ENCODE measurements at places on chromosomes 1 and 21.
A peak's percentile ranks its signal among the peaks of the same experiment; 100 is the strongest.

GRCh38 chr1:235105051-235106043, 23.3 kb downstream of the TOMM20 start:
- DNase-seq: no peak

DNA sequence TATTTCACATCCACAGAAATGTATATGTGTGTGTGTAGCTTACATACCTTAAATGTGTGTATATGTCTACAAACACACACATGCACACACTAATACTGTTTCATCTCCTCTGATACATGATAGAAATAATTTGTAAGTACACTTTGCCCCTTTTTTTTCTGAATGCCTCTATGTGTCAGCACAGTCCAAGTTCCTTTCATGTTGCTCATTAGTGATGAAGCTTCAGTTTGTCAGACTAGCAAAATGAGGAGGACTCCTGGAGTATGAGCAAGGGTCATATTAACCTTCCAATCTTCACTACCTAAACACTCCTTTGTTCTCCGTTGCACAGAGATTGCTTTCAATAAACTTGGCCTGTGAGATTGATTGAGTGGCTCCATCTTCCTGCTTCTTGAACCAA, 935.4 kb downstream of the MRPL39 start:
- no peak for DNase-seq

GRCh38 chr1:9910076-9910422, at the start of gene CTNNBIP1:
Gene CTNNBIP1, minus strand, starts transcription at chr1:9910269. Its CDS starts 38,205 bp downstream, at chr1:9872064.
- no peak for DNase-seq

- DNase-seq: no peak
Measured at GRCh38 chr1:20321573-20321972, 30.9 kb downstream of the VWA5B1 start.

- DNase-seq: peak; percentile 67
Measured at GRCh38 chr1:199878823-199879222, 148.7 kb upstream of the NR5A2 start.

DNA sequence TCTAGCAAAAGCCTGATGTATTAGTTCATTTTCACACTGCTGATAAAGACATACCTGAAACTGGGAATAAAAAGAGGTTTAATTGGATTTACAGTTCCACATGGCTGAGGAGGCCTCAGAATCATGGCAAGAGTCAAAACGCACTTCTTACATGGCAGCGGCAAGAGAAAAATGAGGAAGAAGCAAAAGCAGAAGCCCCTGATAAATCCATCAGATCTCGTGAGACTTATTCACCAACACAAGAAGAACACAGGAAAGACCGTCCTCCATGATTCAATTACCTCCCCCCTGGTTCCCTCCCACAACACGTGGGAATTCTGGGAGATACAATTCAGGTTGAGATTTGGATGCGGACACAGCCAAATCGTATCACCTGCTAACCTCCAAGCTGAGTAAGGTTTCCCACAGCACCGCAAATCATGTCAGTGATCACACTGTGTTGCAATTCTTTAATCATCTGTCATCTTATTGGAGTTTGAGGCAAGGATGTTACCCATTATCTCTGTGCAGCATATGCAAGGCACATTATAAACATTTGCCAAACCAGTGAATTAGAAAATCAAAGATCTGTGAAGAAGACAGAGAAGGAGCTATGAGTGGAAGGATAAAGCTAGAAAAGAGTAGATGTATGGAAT, 128.5 kb downstream of the ZNF281 start:
- peak; percentile 43 for DNase-seq

DNA sequence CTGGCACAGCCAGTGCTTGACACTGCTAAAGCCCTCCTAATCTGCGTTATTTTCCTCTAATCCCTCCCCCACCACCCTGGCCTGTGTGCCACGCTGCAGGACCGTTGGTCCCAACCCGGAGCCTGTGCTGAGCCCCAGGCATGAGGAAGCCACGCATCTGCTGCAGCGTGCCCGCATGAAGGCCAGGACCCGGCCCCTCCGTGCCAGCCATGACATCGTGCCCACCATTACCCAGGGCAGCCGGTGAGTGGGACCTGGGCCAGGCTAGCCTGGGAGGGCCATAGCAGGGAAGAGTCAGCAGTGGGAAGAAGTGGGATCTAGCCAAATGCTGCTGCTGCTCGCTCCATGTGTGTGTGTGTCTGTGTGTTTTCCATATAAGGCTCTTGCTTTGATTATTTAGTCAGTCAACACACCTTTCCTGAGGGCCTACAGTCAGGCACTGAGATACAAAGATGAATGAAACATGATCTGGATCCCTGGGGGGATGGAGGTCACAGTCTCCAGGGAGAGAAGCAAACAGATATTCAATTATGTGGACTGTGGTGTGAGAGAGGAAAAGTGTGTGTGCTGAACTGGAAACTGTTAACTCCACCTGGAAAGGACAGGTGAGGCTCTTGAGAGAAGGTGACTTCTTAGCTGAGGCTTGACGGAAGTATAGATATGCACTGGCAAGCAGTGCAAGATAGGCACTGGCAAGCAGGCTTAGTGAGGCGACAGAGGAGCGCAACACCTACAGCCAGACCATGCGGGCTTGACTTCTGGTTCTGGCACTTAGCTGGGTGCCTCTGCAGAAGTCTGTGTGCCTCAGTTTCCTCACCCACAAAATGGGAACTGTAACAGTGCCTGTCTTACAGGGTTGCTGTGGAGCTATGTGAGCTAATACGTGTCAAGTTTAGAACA, 15.9 kb downstream of the KIAA1614 start:
- DNase-seq: no peak

DNA sequence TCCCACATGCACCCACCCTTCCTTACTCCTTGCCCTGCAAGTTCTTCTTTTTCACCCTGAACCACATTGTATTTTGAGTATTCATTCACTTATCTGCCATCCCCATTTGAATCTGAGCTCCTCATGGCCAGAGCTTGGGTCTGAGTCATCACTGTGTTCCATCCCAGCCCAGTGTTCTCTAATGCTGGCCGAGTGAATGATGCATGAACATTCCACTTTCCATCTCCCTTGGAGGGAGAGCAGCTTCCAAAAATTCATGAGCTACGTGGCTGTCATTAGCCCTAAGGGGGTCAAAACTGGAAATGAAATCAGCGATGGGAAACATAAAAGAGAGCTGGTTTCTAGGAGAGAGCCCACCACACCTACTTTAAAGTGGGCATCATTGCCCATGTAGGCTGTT, 187.0 kb upstream of the USP24 start:
- no peak for DNase-seq

GRCh38 chr1:199512037-199512710, 515.3 kb upstream of the NR5A2 start:
- no peak for DNase-seq

- DNase-seq: peak; percentile 78
Measured at GRCh38 chr1:204435381-204435831, 23.8 kb upstream of the PPP1R15B start.

DNA sequence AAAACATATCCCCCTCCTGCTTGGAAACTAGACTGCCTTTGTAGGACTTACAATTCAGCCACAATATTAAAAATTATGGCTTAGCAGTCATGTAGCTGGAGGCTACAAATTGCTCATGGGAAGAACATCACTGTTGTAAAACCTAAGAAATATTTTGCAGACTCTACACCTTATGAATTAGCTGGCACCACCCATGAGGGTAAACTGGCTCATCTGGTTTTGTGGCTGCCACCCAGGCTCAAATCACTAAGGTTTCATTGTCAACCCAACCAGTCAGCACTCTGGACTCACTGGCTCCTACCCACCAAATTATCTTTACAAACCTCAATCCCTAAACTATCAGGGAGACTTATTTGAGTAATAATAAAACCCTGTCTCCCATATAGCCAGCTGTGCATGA, 100.7 kb upstream of the OLFM3 start:
- no peak for DNase-seq

- no peak for DNase-seq
Measured at GRCh38 chr1:156080863-156081179, 1.4 kb downstream of the MEX3A start.

- no peak for DNase-seq
Measured at GRCh38 chr1:64388336-64388735, 81.6 kb upstream of the CACHD1 start.

- no peak for DNase-seq
Measured at GRCh38 chr21:26116456-26117011, 54.0 kb downstream of the APP start.

All from inflammatory macrophage treated with lipopolysaccharide for 1 hour (primary cell).